ENCODE measurements at places on chromosomes 16 and 17.

DNA sequence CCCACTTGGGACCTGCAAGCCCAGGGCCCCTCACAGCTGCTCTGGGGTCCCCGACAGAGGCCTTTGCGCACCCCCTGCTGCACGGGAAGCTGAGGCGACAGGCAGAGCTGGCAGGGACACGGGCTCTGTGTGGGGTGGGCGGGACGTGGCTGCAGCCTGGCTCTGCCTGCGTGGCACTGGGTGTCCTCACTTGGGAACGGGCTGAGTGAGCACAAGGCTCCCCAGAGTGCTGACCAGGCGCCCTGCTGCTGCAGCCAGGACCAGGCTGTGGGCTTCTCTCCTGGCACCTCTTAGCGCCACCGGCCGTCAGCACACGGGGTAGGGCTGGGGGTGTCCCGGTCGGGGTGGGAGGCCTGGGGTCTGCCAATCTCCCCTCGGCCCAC lies 6.6 kb downstream of the C1QTNF8 start:
- DNase-seq, result no peak

- DNase-seq, result no peak
Measured at GRCh38 chr16:83455716-83456115, 352.1 kb upstream of the HSBP1 start.

DNA sequence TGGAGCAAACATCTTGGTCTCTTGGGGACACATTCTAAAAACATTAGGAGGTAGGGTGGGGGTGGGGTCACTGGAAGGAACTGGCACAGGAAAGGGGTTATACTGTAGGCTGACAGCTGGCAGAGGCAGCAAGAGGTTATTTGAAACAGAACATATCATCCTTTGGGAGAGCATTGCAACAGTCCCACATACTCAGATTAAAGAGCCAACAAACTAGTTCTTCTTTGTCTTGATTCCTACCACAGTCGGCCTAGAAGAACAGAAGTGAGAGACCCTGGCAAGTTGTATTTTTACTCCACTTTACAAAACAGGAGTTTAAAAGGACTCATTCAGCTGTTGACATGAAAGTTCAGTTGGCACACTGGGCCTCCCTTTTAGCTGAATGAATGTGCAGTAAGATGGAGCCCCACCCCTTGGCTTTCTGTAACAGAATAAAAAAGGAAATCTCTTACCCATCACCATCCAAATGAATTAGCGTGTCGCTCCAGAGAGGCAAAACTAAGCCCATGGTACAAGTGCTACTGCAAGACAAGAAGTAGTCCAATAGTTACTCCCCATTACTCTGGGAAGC lies 54.6 kb upstream of the CORO6 start:
- no peak for DNase-seq

- DNase-seq, result no peak
Measured at GRCh38 chr17:29162909-29163341, 17.3 kb downstream of the MYO18A start.

Data from RCC 7860 (cell line).